ENCODE measurements at places on chromosomes 1 and 21. TPM values are rescaled to one million over a fixed set of nuclear protein-coding genes. Genes with fewer than 3 reads are reported as not detected.

PRKAA2 gene
- total RNA-seq = 0.10 TPM

FMOD gene
- total RNA-seq = 0.84 TPM

DNM3 gene
- 1.0 TPM for total RNA-seq

KCNQ4 gene
- total RNA-seq = not detected

KDM1A gene
- 86.8 TPM for total RNA-seq

VHLL gene
- not detected for total RNA-seq
